ENCODE measurements at places on chromosomes 2 and 18. TPM values are rescaled to one million over a fixed set of nuclear protein-coding genes. Genes with fewer than 3 reads are reported as not detected.

GRCh38 chr2:233288663-233289062 lies 19.0 kb upstream of the SAG start:
- peaks cover 8% of the 10 kb centered on the region for H3K4me1 ChIP-seq
- H3K4me3 ChIP-seq: no peak overlapping the region
- peaks cover 99% of the 10 kb centered on the region for H3K36me3 ChIP-seq
- H3K27me3 ChIP-seq: no peaks in the 10 kb centered on the region
- no peak for DNase-seq

- H3K4me1 ChIP-seq: no peaks in the 10 kb centered on the region
Measured at GRCh38 chr2:19883486-19883885, 18.3 kb downstream of the TTC32 start.

DNA sequence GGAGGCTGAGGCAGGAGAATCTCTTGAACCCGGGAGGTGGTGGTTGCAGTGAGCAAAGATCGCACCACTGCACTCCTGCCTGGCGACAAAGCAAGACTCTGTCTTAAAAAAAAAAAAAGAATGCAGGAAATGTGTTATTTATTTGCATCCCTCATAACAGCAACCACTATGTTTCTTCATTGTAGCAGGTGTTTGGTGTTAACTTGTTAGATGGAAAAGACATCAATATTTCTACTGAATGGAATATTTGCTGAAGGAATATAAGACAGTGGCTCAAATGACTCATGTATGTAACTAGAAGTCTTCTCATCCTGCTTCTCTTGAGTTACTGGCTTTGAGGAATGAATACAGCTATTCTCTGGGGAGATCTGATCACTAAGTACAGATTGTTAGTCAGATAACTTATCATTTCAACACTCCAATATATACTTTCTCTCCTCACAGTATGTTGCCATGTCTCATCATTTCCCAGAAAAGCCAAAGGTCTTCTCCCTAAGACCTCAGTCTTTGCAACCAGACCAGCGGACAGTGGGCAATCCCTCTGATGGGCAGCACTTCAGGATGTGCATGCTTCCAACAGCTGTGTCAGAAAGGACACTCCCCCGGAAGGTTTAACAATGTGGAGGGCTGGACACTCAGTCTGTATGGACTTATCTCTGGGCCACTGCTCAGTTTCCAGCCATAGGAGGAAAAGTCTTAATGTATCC lies 104.4 kb upstream of the STK17B start:
- peaks cover 35% of the 10 kb centered on the region for H3K4me1 ChIP-seq
- no peak for DNase-seq
- no peaks in the 10 kb centered on the region for H3K27me3 ChIP-seq

Gene TSPYL6
- not detected for total RNA-seq

DNA sequence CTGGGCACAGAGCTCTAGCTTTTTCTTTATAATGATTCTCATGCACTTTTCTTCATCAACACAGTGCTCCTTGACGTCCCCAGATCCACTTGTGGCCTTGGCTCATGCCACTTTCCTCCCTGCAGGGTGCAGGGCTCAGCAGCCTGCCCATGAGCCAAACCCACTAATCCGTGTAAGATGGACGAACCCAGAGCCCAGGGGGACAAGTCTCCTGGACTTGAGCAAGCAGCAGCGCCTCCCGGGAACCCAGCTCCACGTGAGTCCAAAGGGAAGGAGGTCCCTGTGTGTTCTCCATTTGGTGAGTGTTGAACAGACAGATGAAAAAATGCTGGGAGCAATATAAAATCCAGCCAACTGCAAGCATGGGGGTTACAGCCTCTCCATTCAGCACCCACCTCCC lies 470.6 kb upstream of the HS6ST1 start:
- no peaks in the 10 kb centered on the region for H3K27me3 ChIP-seq
- H3K27ac ChIP-seq: no peak overlapping the region
- no peaks in the 10 kb centered on the region for H3K36me3 ChIP-seq
- H3K4me3 ChIP-seq: no peak overlapping the region

Gene RNF149
- total RNA-seq: 158 TPM

Measured in lower lobe of right lung (tissue), 2 donors.